ENCODE measurements at places on chromosomes 3 and 15.

- no peak for DNase-seq
These were observed 101.8 kb downstream of the RPLP1 start for GRCh38 chr15:69554279-69554961.

GRCh38 chr3:150960708-150961684, 11.5 kb downstream of the CLRN1 start:
- DNase-seq, result no peak

DNA sequence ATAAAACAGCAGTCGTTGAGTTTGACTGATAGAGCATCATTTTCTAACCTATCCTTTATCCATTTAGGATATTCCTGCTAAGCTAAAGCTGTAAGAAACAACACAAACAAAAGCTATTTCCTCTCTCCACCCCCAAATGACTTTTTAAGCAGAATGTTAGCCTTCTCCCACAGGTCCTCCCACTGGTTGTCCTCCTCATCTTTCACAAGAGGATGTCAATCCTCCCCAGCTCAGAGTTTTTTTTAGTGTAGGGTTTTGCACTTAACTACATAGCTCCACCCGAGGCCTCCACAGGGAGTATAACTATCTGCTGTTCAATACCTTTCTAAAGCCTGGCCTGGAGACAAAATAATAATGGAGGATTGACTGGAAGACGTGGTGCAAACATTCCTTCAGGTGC, 7.8 kb downstream of the SETMAR start:
- DNase-seq, result no peak

DNA sequence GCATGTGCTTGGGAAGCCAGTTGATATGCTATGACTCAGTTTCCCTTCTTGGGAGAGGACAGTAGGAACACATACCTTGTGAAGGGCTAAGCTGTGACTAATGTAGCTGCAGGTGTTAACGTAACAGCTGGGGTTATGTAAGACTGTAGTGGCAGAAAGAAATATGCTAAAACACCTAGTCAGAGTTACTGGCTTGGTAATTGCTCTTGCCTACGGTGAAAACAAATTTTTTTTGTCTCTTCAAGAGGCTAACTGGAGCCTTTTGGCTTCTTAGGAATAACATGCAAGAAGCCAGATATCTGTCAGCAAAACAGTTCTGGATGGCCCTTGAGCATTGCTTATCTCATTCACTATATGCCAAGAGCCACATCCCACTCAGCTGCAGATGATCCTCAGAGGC, 1.4 kb downstream of the MAPKBP1 start:
- no peak for DNase-seq

DNA sequence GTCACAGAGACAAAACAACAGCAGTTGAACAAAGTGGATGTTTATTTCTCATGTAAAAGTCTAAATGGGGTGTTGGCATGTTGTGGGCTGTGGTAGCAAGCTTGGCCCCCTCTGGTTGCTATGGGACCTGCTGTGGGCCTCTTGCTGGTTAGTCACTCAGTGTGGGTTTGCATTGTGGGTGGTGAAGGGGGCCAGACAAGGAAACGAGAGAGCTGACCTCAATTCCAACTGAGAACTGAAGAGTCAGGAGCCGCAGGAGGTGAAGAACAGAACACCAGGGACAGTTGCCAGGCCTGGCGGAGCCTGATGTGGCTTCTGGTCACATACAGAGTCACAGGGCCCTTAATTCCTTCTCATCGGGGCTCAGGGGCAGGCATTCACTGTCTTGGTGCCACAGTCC, 1.9 kb upstream of the ADPGK start:
- peak; percentile 36 for DNase-seq

DNA sequence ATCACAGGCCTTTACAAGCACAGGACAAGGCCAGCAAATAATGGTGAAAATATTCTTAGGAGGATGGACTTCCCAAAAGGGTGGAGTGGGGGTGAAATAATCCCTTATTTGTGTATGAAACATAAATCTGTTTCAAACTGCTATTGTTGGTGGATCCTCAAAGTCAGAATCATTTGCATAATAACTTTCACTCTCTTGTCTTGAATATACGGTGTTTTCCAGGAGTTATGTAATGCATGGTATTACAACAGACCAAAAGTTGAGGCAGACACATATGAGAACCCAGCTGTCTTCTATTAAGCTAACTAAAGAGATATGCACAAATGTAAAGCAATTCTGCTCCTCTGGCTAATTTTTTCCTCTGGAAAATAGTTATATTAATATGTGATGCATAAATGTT, 57.7 kb downstream of the PRTG start:
- no peak for DNase-seq

GRCh38 chr3:106035619-106036018, 166.8 kb upstream of the CBLB start:
- no peak for DNase-seq

GRCh38 chr3:53795176-53795575, 51.0 kb downstream of the CHDH start:
- DNase-seq, result no peak

GRCh38 chr3:44999782-45000181, 23.7 kb downstream of the EXOSC7 start:
- DNase-seq, result no peak

- no peak for DNase-seq
These were observed 20.6 kb downstream of the CD80 start for GRCh38 chr3:119538772-119539171.

- DNase-seq, result no peak
These were observed 58.6 kb upstream of the FGD5 start for GRCh38 chr3:14760185-14760584.

DNA sequence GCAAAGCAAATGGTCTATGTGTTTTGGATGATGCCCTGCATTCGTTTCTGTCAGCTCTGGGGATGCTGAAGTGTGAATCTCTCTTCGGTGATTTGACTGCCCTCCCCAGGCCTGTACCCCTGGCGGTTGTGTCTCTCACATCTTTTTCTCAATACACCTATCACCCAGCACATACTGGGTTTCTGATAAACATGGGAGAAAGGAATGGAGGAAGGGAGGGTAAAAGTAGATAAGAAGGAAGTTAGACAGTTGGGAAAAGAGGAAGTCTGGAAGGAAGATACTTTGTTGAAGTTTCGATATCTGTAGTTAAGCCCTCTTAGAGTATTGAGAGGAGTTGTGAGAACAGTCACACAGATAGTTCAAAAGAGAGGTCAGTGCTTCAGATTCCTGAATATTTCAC, 35.8 kb upstream of the LRTM1 start:
- DNase-seq, result no peak

DNA sequence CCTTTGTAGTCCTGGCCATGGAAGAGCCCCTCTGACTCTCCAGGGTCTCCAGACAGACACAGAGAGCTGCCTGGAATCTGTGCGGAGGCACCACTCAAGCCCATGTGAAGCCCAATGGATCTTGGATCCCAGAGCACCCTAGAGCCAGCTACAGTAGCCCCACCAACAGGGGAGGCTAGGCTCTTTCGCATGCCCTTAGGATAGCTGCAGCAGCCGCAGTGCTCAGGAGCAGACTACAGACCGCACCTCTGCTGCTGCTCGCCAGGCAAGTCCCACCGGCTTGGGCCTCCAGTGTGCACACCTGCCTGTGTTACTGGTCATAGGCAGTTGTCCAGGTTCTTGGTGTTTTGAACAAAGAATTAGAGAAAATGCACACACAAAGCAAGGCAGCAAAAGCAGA, 131.6 kb downstream of the SPATA16 start:
- DNase-seq, result no peak

DNA sequence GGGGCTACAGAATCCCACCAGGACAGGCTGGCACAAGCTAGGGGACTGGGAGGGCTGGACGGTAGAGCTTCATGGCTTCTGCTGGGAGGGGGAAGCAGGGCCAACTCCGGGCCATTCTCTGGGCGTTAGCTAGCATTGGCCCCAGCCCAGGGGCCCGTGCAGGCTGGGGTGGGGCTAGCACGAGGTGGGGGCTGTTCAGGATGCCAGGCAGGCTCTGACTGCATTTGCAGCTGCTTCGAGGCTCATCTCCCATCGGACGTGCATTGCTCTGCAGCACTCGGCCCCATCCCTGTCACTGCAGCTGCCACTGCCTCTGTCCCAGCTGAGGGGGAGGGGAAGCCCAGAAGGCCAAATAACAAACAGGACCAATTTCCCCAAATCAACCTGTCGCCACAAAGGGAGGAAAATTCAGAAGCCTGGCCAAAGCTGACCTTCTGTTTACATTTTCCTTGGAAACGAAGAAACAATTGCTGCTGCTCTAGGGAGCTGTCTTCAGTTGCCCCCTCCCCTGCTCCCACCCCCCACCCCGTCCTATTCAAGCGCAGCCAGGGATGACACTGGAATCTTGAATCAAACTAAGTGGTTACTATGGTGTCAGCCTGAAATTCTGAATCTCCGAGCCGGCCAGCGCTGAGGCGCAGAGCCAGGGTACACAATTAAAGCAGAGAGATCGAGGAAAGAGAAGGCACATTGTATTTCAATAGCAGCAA, 138.8 kb upstream of the PRR20G start:
- DNase-seq, result no peak

DNA sequence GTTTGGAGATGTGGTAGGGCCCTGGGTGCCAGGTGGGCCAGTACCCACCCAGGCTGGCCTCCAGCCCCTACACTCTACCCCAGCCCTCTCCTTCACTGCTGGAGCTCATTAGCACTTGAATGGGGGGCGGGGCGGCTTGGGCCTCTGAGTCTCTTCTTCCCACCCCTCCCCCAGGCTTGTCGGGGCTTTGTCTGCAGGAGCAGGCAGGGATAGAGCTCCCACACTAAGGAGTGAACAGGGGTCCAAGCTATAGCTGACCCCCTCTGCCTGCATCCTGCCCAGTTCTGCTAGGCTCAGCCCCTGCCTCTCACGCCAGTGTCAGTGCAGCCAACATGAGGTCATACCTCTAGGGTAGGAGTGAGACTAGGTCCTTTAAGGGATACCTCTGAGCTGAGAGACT, 5.2 kb downstream of the GNAI2 start:
- DNase-seq, result no peak

DNA sequence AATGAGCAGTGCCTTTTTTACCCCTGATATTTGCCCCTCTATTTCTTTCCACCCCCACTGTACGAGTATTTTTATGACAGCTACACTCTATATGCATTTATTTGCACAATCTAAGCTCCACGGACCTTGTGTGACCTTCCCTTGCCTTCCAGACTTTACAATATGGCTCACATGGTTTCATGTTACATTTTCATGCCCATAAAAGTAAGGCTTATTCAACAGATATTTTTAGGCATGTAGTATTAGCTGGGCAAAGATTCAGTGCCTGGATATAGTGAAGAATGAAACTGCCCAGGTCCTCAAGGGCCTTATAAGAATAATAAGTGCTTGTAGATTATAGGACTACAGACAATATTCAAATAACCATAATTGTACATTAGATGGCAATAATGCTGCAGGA, 481.9 kb upstream of the CNTN4 start:
- no peak for DNase-seq

DNA sequence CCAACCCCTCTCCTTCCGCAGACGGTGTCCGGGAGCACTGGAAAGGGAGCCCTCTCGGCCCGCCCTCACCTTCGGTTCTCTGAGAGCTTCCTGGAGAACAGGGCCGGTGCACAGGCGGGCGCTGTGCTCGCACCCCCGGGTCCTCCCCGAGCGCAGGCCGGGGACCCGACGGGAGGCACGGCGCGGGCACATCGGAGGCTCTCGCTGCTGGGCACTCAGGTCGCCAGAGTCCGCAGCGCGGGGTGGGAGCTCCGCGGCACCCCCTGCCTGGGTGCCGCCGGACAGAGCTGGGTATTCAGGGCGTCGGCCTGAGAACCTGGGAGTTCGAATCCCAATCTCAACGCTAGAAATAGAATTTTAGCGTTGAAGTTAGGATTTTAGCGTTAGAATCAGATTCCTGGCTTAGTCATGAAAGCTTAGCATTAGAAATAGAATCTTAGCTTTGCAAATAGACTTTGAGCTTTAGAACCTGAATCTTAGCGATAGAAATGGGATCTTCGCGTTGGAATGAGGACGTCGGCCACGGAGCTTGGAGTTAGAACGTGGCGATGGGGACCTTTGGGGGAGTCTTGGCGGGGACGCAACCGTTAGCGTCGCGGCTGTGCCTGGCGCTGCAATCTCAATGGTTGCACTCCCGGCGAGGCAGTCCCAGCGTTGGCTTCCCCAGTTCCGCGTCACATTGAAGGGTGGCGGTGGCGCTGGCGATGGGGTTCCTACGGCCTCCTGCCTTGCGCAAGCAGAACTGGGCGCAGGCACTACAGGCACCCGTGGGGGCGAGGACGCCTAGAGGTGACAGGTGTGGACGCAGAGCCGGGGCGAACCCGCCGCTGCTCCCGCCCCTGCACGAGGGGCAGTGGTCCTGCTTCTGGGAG, 549 bp downstream of the TRH start:
- DNase-seq, result no peak

- DNase-seq, result peak; percentile 67
These were observed 3.2 kb upstream of the SIN3A start for GRCh38 chr15:75454471-75455378.

DNA sequence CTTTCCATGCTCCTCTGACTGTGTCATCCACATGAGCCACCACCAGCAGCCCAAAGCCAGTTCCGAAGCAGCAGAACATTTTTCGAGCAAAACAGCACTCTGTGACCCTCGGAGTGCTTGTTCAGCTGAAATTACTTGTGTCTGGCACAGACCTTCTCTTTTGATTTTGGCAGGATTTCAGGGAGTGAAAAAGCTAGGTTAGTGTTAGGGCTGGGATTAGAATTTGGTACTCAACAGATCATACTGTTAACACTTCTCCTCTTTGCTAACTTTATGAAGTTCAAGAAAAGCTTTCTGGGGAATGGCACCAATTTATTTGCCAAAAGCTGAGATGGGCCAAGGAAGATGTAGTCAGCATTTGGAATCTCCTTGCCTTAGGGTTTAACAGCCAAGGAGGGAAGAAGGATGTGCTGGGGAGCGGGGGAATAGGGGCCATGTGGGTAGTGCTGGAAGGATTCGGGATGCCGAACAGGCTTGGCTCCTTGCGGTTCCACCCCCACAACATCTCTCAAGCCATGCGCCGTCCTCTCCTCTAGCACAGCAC, 55.1 kb upstream of the TRA2B start:
- DNase-seq, result no peak

DNA sequence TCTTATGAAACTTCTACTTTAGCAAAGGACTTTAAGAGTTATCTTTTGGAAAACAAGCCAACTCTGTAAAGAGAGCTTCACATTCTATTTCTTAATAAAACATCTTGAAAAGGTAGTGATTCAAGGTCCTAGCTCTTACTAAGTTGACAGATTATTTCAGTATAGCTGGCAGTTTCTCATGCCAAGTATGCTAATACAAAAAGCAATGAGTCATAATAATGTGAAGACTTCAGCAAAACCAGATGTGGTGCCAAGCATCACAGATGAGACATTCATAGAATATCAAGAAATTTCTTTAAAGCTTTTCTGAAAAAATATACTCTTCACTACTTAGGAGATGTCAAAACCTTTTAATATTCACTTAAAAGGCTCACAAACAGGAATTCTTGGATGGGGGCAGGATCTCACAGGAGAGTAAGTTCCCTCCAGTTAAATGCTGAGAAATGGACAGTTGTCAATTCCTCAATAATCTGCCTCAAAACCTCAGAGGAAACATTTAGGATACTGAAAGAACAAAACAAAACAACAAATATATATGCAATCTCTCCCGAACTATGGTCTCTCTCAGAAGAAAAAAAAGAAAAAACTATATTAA, 45.6 kb downstream of the DCBLD2 start:
- no peak for DNase-seq

- no peak for DNase-seq
These were observed 252.1 kb upstream of the TMCO5A start for GRCh38 chr15:37682304-37682703.

Data from activated CD8-positive, alpha-beta memory T cell treated with anti-CD3 and anti-CD28 coated beads for 4 hours (primary cell).